ENCODE measurements at places on chromosomes 3 and 15.

GRCh38 chr3:89238846-89239245, 131.4 kb downstream of the EPHA3 start:
- no peak for DNase-seq

DNA sequence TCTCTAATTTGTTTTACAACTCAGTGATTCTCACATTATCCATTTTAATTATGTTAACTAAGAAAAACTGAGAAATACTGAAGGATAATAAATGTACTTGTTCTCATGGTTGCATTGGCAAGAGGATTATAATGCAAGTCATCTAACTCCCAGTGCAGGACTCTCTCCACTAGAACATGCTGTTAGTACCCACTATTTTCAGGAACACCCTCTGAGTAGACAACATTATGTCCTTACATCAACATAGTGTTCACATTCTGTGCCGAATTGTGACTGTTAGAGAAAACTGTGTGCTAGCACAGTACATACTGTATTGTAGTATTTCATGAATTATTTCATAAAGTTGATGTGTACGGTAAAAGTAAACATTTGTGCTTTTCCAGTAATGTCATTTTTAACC, 80.1 kb downstream of the LEKR1 start:
- DNase-seq = no peak

DNA sequence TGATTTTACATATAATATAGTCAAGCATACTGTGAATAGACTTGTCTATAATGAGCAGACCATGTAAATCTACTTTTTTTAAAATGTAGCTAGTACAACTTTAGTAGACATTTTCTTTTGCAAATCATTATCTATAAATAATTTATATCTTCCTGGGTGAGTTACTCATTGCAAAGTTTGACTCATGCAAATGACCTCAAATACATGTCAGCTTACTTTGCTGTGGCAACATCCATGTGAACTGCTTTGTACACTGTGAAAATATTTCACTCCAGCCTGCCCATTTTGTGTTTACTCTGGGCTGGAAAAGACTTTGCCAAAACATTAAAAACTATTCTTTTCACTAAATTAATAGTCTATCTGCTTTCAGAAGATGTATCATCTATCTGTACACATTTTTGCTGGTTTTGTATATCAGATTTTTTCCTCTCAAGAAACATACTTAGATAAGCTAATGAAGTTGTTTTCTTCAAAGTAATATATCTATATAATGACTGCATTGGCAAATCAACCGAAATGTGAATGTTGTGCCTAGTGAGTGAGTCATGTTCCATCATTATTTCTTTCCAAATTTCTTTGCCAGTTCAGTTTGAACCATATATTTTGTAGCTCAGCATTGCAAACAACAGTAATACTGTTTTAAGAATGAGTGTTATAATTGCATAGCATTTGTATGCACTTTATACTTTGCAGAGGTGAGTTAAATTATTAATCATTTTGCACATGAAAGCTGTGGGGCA, 26.5 kb downstream of the IGSF10 start:
- DNase-seq = no peak

- DNase-seq = no peak
These were observed 16.3 kb downstream of the VPS39 start for GRCh38 chr15:42191610-42192346.

GRCh38 chr3:124351430-124352148, 359.7 kb upstream of the ROPN1 start:
- no peak for DNase-seq

DNA sequence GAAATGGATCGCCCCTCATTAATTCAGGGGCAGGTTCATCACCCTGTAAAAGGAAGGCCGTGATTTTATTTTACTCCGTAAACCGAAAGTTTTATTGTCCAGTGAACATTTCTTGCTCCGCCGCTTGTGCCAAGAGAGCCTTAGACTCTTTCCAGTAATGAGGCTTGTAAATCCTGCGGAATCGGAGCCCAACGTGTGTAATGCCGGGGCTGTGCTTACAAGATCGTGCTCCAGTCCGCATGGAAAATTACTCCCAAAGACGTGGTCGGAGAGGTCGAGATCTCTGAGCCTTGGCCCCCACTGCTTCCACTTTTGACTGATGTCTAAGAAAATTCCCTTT, 649 bp upstream of the PLOD2 start:
- DNase-seq = no peak
